ENCODE measurements at places on chromosomes 2 and 18.

DNA sequence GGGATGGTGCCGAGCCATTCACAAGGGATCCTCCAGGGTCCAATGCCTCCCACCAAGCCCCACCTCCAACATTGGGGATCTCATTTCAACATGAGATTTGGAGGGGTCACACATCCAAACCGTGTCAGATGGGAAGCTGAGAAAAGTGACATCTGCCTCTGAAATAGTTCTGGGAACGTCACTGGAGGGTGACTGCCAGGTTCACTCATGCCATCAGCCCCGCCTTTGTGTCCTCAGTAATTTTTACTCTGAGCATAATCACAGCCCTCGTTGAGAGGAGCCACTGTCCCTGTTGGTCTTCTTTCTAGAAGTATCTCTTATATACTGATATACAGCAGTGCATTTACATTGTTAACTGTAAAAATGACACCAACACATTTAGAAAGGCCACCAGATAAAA lies 67.4 kb downstream of the KLHL29 start:
- DNase-seq = no peak

GRCh38 chr2:25479761-25480160 lies 138.0 kb upstream of the DNMT3A start:
- DNase-seq = no peak

DNA sequence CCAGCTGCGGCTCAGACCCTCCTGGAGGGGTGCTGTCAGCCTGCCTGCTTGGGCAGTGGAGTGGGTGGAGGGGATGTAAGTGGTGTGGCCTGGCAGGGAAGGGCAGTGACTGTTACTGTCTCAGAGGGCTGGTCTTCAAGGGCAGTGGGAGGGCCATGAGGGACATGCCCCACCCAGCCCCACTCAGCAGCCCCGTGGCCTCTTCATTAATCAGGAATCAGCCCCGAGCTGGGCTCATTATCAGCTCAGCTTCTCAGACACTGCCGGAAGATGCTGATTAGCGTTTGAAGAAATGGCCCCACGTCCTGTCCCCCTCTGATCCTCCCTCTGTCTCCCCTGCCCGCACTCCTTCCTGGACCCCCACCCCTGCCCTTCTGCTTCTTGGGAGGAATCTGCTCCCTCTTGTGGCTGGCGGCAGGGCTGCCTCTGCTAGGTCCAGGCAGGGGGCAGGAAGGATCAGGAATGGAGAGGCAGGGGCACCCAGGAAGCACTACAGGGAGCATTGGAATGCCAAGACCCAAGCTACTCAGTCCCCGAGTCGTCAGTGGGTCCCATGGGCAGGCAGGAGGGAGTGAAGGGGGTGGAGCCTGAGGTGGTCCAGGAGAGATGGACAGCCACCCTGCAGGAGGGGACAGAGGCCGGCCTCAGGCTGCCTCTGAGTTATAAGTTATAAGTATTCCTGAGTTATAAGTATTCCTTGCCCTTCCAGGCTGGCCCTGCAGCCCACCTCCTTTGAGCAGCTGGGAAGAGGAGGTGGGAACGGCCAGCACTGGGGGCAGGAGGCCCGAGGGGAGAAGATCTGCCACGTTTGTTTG lies 7.0 kb downstream of the ASIC4 start:
- DNase-seq = no peak

DNA sequence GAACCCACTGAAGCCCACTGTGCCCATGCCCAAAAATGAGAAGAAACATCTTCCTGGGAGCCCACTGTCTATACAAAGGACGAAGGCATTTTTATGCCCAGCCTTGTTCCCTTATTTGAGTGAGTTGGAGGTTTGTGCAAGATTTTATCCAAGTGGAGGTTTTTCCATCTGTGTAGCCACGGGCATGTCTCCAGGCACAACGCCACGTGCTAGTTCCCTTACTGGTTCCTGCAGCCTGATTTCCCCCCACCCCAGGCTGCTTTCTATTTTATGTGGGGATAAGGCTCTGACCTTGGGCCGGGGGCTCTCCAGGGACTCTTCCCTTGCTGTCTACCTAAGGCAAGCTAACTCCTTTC lies 22.2 kb upstream of the TXNL4A start:
- DNase-seq = no peak

GRCh38 chr2:38599706-38600105 lies 3.0 kb downstream of the HNRNPLL start:
- DNase-seq = no peak

DNA sequence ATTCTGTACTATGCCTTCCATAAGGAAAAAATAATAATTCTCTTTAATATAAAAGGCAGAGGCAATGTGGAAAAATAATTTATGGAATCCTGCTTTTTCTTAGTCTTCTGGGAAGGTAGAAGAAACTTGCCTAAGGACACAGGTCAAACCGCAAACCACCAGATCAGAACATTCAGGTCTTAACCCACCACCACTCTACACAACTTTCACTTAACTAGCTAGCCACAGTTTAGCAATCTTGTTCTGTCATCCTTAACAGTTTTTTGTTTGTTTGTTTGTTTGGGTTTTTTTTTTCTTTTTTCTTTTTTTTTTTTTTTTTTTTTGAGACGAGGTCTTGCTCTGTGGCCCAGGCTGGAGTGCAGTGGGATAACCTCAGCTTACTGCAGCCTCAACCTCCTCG lies 70.6 kb downstream of the ACVR1 start:
- no peak for DNase-seq

DNA sequence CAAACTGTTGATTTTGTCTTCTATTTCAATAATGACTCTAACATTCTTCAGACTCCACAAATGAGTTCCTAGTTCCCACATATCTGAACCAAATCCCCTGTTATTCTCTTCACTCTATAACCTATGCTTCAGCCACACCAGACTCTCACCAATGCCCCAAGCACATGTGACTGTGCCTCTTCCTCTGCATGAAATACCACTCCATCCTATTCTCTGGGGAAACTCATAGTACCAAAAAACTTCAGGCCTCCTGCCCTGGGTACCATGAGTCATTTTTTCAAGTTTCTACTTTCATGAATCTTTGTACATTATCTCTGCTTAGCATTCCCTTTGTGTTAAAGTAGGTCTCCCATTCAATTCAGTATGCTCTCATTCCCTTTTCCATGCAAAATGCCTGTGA lies 353.2 kb downstream of the ZEB2 start:
- no peak for DNase-seq

DNA sequence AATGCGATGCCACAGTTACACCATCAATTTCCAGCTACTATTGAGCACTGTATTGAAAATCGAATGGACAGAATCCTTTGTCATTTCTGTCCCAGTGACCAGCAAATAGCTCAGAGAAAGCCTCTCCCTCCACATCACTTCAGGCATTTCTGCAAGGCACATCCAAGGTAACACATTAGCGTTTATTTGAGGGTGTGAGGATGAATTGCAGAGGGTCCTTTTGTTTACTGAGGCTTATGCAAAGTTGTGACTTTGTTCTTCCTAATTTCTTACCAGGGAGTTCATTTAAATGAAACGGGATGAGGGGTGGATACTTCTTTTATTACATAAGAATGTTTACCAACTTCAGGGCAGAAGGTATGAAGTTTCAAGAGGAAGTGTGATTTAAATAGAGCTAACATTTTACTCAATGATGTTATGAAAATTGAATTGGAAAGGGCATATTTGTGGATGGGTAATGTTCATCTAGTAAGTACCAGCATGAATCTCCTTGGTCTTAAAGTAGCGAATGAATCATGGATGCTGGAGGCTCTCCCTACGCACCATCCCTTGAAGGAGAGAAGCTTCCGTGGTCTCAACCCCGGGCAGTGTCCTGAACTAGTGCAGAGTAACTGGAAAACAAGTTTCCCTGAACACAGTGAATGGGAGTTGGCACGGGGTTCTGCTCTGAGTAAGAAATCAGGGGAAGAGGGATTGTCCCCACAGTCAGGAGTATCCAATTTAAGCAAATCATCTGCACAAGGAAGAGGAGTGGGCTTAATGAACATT lies 756.5 kb downstream of the GALR1 start:
- DNase-seq = no peak

DNA sequence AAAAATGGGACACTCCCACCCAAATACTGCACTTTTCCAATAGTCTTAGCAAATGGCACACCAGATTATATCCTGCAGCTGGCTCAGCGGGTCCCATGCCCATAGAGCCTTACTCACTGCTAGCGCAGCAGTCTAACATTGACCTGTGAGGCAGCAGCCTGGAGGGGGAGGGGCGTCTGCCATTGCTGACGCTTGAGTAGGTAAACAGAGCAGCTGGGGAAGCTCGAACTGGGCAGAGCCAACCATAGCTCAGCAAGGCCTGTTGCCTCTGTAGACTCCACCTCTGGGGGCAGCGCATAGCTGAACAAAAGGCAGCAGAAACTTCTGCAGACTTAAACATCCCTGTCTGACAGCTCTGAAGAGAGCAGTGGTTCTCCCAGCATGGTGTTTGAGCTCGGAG lies 110.4 kb downstream of the CTIF start:
- no peak for DNase-seq

DNA sequence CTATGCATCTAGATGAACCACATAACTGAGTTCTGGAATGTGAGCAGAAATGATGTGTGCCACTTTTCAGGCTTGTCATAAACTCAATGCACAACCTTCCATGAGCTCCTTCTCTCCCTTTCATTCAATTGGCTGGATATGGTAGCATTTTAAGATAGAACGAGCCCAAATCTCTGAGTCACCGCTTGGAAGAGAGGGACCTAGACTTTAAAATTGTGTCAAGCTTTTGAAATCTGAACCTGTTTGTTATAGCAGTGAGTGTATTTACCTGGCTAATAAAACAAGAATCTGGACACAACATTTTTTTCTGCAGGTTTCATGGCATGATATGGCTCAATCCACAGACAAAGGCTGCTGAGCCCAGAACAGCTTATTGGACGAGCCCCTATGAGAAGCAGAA lies 297.8 kb upstream of the SPRED2 start:
- no peak for DNase-seq

Data from CD14-positive monocyte (primary cell).